ENCODE measurements at places on chromosomes 16 and 17.
A peak's percentile ranks its signal among the peaks of the same experiment; 100 is the strongest.

GRCh38 chr16:1283296-1283695 lies 26.1 kb upstream of the UBE2I start:
- no peak for DNase-seq

DNA sequence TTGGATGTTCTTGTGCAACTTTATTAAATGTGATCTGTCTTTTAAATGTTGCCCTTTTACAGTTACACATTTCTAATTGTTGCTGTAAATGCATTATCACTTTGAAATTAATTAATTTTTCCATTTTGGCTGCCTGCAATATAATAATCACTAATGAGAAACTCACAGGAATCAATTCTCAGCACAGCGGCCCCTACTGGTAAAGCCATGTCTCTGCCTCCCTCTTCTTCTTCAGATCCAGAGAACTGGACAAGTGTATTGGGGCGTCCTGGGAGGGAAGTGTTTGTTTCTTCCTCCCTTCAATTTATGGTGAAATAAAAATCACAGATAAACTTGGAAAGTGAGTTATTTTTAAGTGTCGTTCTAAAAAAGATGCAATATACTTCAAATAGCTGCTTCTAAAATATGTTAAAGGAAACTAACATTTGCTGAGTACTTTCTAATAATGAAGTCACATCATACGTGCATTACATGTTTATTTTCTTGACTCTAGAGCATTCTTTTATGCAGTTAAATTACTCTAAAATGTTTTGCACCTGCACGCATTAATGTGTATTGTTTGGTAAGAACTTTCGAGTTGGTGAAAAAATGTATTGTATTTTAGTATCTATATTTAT lies 338.0 kb downstream of the WWOX start:
- DNase-seq = no peak

DNA sequence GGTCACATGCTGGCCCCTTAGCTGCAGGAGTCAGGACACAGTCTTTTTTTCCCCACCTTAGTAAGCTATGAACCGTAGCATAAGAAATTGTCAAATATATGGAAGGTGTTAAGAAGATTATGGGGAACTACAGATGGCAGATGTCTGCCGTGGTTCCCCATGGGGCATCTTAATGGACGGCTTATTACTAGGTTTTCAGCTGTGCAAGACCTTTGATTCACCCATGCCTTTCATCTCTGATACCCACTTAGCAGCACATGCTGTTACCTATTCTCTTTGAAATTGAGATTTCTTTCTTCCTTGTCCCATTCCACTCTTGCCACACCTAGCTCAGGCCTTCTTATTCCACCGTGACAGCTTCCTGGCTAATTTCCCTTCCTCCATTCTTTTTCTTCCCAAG lies 70.7 kb downstream of the RPTOR start:
- peak; percentile 98 for DNase-seq

- DNase-seq = no peak
These were observed 4.8 kb downstream of the DPEP3 start for GRCh38 chr16:67975321-67976105.

DNA sequence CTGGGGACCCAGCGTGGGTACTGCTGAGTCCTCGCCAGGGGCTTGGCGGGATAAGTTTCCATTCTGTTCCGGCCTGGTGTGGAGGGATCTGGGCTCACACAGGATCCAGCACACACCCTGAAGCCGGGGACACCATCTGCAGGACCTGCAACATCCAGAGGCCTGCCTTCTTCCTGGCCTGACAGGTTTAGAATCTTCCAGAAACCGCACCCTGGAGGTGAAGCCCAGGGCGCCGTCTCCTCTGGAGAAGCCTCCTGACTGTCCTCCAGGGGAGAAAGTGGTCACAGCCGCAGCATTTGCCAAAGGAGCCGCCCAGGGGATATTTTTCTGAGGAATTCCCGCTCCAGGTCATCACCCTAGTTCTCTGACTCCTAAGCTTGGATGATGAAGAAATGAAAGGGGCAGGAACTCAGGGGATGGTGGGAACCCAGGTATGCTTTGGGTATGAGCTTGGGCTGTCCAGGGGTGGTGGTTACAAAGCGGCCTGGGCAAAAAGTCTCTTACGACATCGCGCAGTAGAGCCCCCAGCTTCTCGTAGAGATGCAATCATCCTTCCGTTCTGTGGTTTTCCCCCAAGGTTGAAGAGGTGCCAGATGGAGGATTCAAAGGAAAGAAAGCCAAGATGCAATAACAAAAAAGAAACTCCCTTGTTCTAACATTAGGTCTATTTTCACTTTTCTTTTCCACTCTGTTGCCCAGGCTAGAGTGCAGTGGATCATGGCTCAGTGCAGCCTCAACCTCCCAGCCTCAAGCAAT lies 9.1 kb upstream of the CRISPLD2 start:
- DNase-seq = no peak

DNA sequence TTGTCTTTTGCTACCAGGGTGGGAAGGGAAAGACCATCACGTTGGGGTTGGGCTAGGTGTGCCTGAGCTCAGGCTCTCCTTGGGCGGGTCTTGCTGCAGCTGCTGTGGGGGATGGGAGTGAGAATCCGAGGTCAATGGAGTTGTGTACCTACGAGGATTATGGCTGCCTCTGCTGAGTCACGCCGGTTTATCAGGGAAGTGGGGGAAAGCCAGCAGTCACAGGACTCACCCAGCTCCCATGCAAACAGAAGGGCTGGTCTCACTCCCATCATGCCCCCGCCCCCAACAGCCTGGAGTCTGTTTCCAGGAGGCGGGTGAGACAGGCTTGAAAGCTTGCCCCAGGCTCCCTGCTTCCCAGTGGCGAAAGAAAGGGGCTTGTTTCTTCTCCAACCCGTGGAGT lies 1259.0 kb upstream of the GOT2 start:
- DNase-seq = no peak

DNA sequence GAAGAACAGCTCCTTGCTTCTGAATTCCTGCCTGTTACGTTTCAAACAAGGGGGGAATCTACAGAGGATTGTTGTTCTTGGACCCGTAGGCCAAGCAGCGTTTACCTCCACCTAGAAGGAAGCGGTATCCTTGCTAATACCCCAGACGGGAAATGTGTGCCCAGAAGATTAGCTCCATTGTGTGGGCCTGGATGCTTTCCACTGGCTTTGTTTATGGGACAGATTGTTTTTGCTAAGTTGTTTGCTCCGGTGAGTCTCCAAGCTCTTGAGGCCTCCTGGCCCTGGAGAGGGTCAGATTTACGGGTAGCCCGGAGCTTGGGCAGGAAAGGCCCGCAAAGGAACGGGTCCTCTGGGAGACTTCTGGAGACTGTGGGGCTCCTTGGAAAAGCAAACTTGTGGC lies 28.4 kb upstream of the MRTFB start:
- DNase-seq = no peak

DNA sequence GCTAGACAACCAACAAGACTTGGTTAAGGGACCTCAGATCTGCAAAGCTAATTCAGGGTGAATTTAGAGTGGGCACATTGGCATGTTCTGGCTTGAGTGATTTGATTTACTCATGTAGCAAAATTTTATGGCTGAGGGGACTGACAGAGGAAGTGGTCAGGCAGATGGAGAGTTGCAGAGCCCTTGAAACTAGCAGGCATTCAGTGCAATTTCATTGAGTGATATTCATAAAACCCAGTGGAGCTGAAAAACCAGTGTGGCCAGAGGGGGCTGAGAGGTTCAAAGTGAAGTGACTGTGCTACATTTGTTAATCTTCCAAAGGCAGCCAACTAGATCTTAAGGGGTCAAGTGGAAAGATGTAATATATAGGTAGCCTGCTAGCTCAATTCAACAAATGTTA lies 2.2 kb upstream of the TMEM94 start:
- no peak for DNase-seq

DNA sequence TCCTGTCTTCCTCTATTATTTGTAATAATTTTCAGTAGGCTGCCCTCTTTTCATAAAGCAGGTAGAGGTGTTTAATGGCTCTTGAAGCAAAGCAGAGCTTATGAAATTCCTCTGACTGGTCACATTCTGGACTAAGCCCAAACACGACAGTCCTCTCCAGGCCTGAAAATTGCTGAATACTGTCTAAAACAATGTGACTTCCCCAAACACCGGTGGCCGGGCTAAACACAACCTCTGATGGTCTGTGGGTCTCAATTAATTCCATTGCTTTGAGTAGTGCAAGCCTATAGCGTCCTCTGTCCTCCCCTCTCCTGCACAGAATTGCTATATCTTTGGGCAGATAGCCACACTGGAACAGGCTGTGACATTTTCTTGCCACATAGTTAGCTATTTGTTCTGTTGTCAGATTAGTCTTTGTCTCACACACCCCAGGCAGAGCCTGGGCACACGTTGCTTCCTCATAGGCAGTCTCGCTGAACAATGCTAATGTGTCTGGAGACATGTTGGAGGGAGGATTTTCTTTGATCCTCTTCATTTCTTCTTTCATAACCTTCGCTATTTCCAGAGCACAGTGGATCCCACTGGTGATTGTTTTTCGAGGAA lies 10.8 kb upstream of the SLFN12L start:
- no peak for DNase-seq

- no peak for DNase-seq
These were observed 1.1 kb upstream of the BRCA1 start for GRCh38 chr17:43125967-43126910.

DNA sequence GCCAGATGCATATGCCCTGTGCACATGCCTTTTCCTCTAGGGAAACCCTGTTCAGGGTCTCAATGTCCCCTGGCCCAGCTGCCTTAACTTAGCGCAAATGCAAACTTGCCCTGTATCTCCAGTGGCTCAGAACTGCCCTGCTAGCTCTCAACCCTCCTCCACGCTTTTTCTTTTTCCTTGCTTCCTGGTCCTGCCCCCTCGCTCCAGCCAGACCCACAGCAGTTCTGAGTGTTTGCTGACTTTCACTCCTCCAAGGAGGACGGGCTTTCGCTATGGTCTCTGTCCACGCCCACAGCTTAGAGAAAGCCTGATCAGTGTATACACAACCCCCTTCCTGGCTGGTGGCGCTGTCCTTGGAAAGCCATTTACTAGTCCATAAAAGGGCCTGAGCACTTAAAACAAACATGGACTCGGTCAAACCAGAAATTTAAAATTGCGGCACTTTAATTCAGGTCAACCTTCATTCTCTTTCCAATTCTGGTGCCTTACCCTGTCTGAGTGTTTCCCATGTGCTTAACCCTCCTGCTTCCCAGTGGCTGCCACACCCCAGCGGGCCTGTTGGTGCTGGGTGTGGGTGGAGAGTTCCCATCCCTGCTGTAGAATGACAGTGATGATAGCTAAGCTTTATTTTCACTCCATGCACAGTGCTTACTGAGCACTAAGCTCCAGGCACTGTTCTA lies 15.6 kb upstream of the TMEM98 start:
- DNase-seq = peak; percentile 15

- no peak for DNase-seq
These were observed 7.0 kb downstream of the ATPAF2 start for GRCh38 chr17:18031955-18032354.

DNA sequence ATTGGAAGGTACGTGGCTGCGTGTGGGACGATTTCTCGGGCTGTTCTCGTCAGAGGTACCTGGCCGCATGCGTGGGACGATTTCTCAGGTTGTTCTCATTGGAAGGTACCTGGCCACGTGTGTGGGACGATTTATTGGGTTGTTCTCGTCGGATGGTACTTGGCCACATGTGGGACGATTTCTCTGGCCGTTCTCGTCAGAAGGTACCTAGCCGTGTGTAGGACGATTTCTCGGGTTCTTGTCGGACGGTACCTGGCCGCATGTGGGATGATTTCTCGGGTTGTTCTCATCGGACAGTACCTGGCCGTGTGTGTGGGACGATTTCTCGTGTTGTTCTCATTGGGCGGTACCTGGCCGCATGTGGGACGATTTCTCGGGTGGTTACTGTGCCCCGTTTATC lies 50.1 kb upstream of the GNG13 start:
- DNase-seq = no peak
